HFFc6 (cell line): ENCODE measurements at places on chromosomes 5 and 9.

GRCh38 chr5:99674101-99674500 is 745.3 kb upstream of the CHD1 start:
- DNase-seq, result no peak

DNA sequence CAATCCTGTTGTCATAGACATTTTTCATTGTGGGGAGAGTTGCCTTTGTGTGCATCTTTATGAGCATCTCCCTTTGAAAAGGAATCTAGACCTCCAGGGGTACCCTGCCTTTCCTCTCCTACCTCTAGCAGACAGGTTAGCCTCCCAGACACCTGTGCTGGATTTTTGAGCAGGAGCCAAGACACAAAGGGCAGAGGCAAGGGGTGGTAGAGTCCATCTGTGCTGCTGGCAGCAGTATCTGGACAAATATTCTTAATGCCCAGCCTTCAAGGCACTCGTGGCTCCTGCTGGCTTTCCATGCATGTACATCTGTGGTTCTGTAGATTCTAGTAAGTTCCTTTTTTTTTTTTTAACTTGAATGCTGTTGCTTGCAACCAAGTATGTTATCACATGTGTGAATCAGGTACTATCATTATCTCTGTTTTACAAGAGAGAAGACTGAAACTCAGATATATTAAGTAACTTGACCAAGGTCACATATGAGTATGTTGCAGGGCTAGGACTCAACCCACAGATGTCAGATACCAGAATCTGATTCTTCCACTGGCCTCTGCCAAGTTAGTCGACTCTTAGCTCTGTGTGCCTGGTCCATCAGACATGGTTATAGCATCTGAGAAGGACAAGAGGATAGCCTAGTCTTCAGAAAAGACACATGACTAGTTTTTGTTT is 32.9 kb upstream of the GPR151 start:
- no peak for DNase-seq

DNA sequence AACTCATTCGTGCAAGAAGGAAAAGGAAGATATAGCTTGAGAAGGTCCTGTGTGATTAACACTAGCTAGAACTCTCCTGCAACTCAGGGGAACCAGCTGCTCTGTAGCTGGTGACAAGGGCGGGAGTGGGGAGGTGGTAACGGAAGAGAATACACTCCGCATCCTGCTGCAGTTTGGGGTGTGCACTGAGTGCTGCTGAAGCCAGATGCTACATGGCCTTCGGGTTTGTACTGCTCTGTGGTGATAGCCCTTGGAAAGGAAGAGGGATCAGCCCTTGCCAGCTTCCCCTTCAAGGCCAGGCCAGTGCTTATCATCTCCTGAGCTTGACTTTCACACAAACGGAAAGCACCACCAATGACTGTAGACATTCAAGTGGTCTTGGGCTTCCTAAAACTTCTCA is 34.3 kb downstream of the FRMD3 start:
- no peak for DNase-seq

DNA sequence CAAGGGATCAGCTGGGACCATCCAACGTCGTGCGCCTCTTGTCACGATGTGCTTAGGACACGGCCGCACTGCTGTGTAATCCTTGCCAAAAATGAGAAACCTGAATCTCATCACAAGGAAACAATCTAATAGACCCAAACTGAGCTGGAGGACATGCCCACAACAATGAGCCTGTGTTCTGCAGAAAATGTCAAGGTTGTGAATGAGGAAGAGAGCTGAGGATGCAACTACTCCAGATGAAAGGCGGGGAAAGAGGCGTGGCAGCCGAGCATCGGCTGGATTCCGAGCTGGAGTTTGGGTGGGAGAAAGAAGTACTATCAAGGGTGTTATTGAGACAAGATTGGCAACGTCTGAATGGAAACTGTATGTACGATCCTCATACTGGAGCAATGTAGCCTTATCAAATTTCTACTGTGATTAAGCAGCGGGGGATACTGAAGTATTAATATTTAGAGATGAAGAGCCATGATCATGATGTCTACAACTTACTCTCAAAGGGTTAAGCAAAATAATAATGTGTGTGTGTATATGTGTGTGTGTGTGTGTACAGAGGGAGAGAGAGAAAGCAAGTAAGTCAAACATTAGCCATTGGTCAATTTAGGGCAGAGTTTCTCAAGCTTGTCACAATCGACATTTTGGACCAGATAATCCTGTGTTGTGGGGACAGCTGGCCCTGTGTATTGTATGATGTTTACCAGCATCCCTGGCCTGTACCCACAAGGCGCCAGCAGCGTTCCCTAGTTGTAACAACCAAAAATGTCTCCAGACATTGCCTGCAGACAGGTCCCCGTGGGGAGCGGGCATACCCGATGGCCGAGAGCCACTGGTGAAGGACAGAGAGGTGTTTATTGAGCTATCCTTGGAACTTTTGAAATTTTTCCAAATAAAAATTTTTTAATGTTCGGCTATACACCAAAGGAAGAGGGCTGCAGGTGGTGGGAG is 46.5 kb downstream of the DUSP1 start:
- no peak for DNase-seq

DNA sequence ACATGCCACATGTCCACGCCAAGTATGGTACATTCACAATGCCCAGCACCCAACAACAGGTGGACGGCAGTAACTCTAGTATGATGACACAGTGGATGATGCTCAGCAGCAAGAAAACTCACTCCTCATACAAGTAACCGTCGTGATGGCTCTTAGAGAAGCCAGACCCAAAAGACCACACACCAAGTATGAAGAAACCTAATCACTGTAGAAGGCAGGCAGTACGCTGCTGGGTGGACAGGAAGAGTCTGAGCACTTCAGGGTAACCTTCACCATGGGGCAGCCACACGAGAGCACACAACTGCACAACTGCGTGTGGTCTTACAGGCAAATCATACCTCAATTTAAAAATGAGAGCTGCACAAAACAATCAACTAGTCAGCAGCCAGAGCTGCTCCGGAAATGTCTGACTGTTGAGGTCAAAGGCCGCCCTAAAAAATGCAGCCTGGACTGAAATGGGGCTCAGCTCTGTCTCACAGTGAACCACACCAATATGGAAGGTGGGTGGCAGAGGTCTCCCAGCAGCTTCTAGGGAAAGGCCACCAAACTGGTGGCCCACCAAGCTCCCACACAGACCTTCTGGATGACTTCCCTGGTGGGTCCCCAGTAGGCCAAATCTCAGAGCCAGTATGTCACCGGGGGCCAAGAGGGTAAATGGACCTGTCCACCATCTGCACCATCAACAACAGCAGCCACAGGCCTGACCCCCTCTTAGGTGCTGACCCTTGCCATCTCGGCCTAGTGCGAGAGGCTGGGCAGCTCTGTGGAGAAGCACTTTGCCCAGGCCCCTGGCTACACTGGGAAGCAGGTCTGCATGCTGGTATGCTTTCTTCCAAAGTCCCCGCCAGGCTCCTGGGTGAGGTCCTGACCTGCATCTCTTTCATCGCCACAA is 17.8 kb downstream of the BICD2 start:
- DNase-seq, result no peak

GRCh38 chr9:119781886-119782285 is 412.7 kb upstream of the BRINP1 start:
- no peak for DNase-seq

DNA sequence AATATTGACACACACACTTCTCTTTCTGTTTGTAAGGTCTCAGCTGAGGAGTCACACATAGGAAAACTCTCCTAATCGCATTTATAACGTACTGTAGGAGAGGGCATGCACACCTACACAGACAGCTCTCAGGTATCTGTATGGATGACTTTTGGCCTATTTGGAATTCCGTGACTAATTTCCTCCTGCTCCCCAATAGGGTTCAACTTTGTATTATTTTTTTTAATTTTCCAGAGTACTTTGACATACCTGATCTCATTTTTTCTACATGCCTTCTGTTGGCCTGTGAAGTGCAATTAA is 195.9 kb downstream of the ARHGAP26 start:
- DNase-seq, result no peak

GRCh38 chr5:56625541-56625940 is 189.8 kb upstream of the MAP3K1 start:
- peak; percentile 74 for DNase-seq

DNA sequence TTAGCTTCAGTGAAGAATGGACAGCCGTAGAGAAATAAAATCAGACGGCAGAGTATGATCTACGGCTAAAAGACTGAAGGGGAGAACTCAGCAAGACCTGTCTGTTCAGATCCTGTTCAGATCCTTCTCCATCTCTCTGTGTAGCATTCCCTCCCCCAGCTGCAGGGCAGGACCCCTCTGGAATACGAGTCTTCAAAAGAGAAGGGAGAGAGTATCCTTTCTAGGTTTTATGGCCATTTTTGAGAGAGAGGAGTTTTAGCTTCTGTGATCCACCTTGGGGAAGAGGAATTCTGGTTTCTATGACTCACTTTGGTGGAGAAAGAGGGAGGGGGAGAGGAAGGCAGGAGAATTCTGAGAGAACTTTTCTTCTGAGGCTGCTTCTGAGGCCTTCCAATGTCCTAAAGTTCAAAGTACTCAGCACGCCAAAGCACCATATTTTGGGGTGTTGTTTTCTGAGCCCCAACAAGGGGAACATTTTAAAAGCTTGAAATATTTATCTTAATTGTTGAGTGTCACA is 194.4 kb upstream of the TLE4 start:
- DNase-seq, result peak; percentile 19

GRCh38 chr9:114164191-114164794 is 9.0 kb downstream of the COL27A1 start:
- DNase-seq, result no peak

DNA sequence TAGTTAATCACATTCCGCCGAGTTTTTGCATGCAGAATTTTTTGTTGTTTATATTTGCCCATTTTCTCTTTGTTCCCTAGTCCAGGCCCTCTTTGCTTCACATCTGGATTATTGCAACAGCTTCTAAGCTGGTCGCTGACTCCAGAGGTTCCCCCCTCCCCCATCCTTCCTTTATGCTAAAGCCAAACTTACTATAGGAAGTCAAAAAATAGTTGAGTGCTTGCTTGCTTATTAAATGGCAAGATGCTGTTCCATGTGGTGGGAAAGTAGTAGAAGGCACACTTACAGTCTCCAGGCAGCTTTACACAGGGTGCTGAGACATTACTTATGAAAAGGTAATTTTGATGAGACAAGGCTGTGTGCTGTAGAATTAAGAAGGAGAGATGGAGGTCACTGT is 1.3 kb downstream of the ZBTB34 start:
- no peak for DNase-seq

- peak; percentile 30 for DNase-seq
Measured at GRCh38 chr5:119301906-119302305, 53.9 kb upstream of the TNFAIP8 start.

GRCh38 chr9:101795147-101795546 is 56.7 kb upstream of the GRIN3A start:
- no peak for DNase-seq
